ENCODE measurements at places on chromosomes 13 and 19. TPM values are rescaled to one million over a fixed set of nuclear protein-coding genes. Genes with fewer than 3 reads are reported as not detected.

Gene TMEM238
- 11.9 TPM for total RNA-seq

Gene SIGLEC6
- not detected for total RNA-seq

Gene NRTN
- total RNA-seq: not detected

Gene KCNC3
- not detected for total RNA-seq

Gene SIGLEC8
- total RNA-seq: not detected
